AG20443 (cell line): ENCODE measurements at places on chromosomes 6 and 20.

- no peak for DNase-seq
Measured at GRCh38 chr6:1988843-1989242, 256.6 kb downstream of the GMDS start.

GRCh38 chr6:106553440-106553839 lies 75.9 kb downstream of the RTN4IP1 start:
- no peak for DNase-seq

GRCh38 chr6:127173156-127173940 lies 54.9 kb downstream of the RSPO3 start:
- no peak for DNase-seq

DNA sequence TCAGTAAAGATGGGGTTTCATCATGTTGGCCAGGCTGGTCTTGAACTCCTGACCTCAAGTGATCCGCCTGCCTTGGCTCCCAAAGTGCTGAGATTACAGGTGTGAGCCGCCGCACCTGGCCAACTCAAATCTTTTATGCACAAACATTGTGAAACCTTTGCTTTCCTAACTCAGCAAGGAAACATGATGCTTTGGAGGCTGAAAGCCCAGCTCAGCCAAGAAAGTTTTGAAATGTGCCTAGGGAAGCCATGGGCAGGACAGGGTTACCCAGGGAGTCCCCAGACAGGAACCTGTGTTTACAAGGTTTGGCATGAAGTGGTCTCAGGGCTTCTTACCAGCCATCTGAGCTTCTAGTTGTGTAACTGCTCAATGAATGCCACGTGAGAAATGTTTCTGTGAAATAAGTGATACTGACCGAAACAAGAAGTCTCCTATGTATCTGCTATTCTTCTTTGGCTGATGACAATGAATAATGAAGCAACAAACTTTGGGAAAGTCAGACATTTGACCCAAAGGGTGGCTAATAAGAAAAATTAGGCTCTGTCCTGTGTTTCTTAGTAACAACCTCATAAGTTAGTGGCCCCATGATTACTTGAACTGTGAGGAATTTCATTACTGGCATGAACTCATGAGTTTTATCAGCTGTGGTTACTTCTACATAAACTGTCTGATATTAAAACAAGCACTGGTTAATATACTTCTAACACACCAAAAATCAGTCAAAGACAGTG lies 163.5 kb downstream of the KIF6 start:
- DNase-seq, result no peak

GRCh38 chr6:3211681-3212080 lies 15.8 kb downstream of the TUBB2B start:
- DNase-seq, result peak; percentile 51

DNA sequence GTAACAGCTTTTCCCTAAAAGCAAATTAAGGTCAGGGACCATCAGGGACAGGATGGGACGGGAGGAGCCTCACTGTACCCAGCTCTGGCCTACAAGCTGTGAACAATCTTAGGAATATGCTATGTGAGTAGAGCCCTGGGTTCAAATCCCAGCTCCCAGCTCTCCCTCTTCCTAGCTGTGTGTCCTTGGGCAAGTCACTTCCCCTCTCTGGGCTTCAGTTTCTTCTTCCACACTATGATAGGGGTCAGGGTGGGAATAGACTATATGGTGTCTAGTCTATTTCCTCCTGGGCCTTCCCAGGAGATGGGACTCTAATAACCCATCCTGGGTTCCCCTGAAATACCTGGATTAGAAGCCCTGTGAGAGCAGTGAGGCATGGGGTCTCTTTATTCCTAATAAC lies 41.6 kb downstream of the CPNE5 start:
- no peak for DNase-seq

GRCh38 chr6:168628176-168628553 lies 187.2 kb downstream of the SMOC2 start:
- DNase-seq, result no peak

DNA sequence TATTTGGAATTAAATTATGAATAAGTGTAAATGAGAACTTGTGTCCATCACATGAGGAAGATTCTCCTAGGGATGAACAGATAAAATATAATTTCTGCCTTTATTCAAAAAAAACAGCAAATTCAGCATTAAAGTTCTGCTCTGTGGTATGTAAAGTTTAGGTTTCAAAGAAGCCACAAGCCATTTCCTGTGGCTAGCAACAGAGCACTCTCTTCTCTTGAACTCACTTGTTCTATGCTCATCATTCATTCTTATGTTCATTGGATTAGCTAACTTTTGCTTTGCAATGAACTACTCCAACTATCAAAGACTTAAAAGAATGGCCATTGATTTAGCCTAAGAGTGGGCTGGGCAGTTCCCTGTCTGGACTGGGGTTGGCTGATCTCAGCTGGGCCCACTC lies 20.8 kb upstream of the SNRPB2 start:
- DNase-seq, result no peak

- DNase-seq, result no peak
Measured at GRCh38 chr6:23339268-23339667, 769.9 kb downstream of the HDGFL1 start.

DNA sequence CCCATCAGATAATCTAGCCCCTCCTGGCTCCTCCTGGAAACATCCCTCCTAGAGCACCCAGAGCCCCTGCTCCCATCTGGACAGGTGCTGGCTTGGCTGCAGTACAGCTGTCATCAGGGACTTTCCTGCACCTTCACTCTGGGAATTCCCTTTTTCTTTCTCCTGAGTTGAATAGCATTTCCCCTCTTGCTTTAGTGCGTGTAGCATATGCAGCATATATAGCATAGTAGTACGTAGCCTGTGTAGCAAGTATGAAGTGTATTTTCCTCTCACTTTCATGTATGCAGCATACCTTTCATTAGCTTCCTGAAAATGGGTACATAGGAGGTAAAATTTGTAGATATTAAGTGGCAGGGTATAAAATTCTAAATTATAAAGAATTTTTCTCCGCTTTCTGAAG lies 352.9 kb downstream of the ESR1 start:
- DNase-seq, result no peak

GRCh38 chr20:17586250-17586649 lies 16.4 kb downstream of the DSTN start:
- DNase-seq, result no peak

- DNase-seq, result no peak
Measured at GRCh38 chr6:154942770-154943169, 52.3 kb upstream of the TIAM2 start.

GRCh38 chr20:13613917-13614316 lies 24.8 kb downstream of the TASP1 start:
- no peak for DNase-seq

DNA sequence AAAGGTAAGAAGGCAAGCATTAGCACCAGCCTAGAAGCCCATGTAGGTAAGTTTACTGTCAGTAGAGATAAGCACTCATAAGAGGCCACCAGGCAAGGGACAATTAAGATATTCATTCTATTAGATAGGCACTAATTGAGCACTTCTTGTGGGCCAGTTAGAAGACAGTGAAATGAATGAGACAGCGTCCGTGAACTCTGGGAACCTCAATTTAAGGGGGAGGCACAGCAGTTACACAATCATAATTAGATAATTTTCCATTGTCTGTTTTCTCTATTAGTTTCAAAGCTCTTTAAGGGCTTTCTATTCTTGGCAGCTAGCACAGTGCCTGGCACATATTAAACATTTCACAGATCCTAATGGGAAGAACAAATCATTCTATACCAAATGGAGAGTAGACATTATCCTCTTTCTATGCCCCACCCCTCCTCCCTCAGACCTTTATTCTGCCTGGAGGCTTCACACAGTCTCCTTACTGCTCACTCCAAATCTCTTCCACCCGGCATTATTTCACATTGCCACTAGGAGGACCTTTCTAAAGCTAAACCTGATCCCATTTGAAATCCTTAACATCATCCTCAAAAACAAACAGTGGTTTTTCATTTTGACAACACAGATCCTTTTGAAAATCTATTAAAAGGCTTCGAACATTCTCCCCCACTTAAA lies 529.6 kb downstream of the ADGRB3 start:
- DNase-seq, result no peak

GRCh38 chr20:5448449-5449118 lies 131.8 kb upstream of the PROKR2 start:
- DNase-seq, result peak; percentile 70

DNA sequence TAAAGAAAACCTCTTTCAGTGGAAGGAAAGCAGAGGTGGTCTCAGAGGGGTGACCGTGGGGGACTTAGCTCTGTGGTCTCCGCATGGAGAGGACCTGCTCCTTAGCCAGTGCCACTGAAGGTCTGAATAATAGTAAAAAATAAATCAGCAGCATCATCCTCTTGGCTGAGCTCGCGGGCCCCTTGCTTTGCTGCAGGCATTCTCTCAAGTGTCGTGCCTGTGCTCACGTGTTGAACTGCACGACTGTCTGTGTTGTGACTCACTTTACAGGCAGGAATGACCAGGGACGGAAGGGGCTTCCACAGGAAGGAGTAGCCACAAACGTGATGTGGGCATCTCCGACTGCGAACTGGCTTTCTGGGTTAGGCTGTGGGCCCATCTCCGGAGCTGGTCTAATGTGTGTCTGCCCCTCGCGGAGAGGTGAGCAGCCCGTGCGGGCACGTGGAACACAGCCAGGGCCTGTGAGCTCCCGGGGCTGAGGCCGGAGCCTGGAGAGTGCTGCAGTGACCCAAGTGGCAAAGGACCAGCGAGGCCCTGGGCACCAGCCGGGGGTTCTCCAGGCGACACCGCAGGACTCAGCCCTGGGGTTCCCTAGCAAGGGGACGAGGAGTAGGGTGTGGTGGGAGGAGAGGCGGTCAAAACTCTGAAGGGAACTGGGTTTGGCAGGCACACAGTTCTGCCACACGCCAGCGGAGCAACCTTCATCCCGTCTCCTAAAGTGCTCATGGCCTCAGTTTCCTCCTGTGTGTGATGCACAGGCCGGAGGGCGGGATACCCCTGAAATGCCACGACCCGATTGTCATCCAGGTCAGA lies 89.2 kb downstream of the RAMACL start:
- DNase-seq, result no peak

- DNase-seq, result peak; percentile 29
Measured at GRCh38 chr6:2020909-2021308, 224.5 kb downstream of the GMDS start.

DNA sequence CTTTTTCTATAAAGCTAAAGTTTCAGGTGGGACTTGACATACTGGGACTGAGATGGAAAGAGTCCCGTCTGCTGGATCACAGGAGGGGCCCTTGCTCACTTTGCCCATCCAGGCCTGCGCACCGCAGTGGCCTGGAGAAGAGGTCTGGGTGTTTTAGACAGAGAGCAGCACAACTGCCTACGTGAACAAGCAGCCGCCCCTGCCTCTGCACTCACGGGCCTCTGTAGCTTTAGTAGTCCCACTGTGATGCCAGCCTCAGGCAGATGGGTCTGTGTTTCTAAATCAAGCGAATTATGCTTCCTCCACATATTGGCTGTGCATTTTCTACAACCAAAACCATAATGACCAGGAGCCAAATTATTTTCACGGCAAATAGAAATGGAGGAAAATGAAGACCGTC lies 184.8 kb upstream of the FOXQ1 start:
- DNase-seq, result no peak

GRCh38 chr6:158987657-158988056 lies 12.3 kb downstream of the RSPH3 start:
- no peak for DNase-seq

GRCh38 chr6:20672038-20672437 lies 137.8 kb downstream of the CDKAL1 start:
- DNase-seq, result no peak

- peak; percentile 10 for DNase-seq
Measured at GRCh38 chr6:20569000-20569610, 34.8 kb downstream of the CDKAL1 start.

- no peak for DNase-seq
Measured at GRCh38 chr6:158772172-158772571, 47.0 kb downstream of the EZR start.

DNA sequence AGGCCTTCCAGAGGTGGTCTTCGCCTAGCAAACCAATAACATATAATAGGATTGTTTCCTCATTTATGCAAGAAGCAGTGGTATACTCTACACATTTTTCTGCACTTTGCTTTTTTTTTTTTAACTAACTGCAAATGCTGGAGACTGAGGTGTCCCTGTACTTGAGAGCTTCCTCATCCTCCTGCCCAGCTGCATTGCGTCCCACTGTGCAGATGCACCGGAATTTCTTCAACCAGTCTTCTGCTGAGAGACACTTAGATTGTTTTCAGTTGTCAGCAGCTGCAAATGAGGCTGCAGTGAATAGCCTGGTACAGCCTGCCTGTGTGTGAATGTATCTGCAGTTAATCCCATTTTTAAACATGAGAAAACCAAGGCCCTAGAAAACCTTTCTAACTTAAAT lies 11.5 kb downstream of the FGD2 start:
- DNase-seq, result no peak

DNA sequence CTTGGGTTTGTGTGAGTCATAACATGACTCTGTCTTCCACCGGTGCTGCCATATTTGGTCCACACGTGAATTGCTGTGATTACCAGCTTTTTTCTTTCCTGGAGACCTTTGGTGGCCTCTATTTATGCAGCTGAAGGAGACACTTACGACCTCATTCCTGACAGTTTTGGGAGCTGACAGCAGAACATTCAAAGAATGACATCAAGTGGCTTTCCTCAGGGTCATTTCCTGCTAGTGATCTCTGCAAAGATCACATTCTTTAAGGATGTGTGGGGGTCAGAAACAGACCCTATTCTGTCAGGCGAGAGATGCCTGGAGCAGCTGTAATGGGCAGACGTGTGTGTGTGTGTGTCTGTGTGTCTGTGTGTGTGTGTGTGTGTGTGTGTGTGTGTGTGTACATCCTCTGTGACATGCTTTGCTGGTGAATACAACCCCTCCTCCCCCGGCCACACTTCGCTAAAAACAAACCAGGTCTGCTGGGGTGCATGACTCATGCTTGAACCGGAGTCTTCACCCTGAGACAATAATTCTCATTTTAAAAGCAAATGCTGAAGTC lies 115.6 kb downstream of the TMEM170B start:
- peak; percentile 83 for DNase-seq

DNA sequence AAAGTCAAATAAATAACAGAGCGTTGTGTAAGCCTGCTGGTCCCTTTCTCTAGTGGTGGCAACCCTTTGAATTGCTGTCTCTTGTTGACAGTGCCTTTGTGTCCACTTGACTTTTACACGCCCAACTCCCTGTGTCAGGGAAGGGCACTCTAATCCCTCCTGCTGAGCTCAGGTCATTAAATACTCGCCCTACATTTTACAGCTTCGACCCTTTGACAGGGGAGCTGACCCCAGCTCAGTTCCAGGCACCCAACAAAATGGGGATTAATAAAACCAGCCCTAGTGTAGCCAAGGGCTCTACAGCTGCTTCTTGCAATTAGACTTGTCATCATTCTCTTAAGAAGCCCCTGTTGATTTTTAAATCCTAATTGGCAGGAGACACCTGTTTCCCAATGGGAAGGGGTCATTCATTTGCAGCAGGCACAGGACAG lies 308.2 kb downstream of the EYA4 start:
- no peak for DNase-seq

- DNase-seq, result peak; percentile 59
Measured at GRCh38 chr6:150813319-150813992, 52.0 kb upstream of the MTHFD1L start.

DNA sequence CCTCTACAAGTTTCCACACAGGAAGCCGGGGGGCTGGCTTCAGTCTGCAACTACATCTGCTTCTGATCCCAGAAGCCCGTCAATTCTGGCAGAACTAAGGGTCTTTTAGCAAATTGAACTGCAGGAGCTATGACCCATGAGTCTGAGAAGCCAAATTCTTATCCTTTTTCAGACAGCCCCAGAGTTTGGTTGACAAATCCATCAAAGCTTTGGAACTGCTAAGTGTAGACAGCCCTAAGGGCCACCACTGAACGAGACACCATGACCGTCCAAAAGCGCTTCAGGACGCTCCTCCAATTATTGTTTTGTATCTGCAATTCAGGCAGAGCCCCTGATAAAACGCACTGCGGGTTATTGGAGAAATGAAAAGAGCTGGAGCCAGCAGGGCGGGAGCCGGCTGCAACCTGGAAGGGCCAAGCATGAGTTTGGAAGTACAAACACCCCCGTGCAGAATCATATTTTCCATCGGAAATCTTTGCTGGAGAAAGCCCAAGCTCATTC lies 67.1 kb downstream of the GNAS-AS1 start:
- no peak for DNase-seq
